ENCODE measurements at places on chromosomes 3 and 15.

GRCh38 chr3:62372621-62373041, 719 bp downstream of the FEZF2 start:
- DNase-seq = no peak

GRCh38 chr3:46981932-46982471, 2.5 kb downstream of the NBEAL2 start:
- no peak for DNase-seq

GRCh38 chr3:81758275-81758674, 3.2 kb downstream of the GBE1 start:
- DNase-seq = no peak

GRCh38 chr15:36643551-36643950, 64.1 kb downstream of the CDIN1 start:
- DNase-seq = no peak

DNA sequence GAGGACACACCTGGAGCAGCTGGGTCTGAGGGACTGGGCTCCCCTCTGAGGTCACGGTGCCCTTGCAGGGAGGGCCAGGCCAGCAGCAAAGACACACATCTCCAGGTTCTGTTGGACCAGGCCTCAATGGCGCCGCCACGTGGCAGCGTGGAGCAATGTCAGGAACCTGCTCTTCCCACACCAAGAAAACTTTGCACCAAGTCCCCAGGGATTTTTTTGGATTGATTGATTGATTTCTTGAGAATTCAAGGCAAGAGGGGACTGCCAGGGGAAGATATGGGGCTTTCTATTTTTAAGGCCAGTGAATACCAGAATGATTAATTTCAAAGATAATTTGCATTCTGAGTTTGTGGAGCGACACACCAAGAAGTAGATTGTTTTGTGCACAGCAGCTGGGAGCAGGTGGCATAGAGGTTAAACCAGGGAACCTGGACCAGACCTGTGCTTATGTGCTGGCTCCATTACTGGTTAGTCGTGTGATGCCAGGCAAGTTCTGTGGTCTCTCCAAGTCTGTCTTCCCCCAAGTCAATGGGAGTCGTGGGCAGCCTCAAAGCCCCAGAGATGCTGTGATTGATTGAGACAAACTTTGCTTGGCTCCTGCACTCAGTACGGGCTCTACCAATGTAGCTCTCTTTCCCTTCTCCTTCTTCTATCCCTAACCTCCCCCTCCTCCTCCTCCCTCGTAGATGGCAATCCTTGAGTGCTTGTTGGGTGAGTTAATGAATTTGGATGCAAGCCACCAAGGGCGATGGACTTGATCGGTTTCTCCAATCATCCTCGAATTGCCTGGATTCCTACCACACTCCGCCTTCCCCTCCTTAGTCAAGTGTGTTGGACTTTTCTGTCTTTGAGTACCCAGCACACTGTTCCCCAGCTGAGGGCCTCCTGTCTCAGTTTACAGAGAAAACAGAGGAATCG, 96.2 kb upstream of the TRPM1 start:
- peak; percentile 48 for DNase-seq

DNA sequence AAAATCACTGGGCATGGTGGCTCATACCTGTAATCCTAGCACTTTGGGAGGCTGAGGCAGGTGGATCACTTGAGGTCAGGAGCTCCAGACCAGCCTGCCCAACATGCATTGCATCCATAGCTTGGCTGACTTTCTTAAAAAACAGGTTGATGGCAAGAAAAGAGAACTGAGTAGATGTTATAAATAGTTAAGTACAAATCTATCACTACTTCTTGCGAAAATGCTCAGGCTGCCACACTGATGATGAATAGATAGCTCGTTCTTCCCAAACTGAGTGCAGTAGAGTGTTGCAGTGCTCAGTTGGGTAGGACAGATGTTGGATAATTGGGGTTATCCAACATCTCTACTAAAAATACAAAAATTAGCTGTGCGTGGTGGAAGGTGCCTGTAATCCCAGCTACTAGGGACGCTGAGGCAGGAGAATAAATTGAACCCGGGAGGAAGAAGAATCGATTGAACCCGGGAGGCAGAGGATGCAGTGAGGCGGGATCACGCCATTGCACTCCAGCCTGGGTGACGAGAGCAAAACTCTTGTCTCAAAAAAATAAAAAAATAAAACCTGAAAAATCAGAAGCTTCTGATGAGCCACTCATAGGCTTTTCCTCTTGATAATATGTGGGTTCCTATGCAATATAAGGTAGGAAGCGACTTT, 1.2 kb downstream of the BTLA start:
- DNase-seq = no peak

GRCh38 chr3:23668430-23668904, 137.3 kb upstream of the UBE2E1 start:
- DNase-seq = no peak

DNA sequence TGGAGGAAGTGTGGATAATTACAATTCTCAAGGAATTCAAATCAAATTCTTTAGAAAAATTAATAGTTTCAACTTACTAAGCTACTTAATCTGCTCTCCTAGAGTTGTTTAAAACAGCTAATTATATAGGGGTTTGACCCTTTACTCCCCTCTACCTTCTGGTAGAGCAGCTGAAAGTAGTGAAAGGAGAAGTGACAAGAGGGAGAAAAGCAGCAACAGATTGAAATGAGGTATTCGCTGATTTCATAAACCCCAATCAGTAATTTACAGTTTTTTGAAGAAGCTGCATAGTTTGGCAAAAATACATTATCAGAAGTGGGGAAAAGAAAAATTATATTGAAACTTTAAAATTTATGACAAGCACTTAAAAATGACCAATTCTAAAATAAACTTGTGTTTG, 52.8 kb downstream of the ZMAT3 start:
- DNase-seq = no peak

DNA sequence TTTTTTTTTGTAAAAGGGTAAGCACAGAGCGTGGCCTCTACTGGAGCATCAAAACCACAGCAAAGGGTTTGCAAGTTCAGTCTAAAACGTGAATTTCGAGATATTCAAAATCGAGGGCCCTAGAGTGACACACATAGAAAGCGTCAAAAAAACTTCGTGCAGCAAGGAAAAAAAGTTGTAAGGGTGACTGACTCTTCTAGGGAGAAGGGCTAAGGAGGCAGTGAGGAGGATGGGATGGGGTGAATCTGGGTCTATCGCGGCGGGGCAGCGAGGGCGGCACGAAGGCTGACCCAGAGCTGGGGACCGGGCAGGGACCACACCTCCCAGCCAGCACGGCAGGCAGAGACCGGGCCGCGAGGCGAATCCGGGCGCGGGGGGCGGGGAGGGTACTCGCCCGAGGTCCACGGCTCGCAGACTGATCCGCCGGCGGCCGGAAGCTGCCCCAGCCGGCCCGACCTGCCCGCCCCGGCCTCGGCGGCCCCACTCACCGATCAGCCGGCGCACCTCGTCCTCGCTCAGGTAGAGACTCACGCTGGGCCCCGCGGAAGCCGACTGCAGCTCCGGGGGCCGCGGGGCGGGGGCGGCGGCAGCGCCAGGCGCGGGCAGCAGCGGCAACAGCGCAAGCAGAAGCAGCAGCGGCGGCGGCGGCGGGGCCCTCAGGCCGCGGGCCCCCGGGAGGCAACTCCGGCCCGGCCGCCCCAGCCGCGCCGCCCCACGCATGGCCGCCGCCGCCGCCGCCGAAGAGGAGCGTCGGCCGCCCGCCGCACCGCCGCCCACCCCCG, 533 bp downstream of the RYK start:
- DNase-seq = peak; percentile 28

DNA sequence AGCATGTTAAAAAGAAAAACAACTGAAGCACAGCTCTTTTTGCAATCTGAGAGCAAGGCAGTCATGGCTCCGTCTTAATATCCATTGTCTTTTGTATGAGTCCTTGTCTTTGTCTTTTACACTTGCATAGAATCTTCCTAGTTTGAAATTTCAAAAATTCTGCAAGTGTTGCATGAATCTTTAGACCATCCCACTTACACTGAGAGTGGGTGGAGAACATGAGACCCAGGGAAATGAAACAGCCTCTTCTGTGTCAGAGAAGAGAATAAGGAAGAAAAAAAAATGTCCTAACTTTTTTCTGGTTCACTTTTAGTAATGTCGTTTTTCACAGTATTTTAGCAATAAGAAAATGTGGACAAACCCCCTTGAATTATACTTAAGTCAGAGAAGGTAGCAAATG, 12.1 kb upstream of the DCLK3 start:
- no peak for DNase-seq

GRCh38 chr3:27712136-27713077, 9.7 kb downstream of the EOMES start:
- peak; percentile 87 for DNase-seq

DNA sequence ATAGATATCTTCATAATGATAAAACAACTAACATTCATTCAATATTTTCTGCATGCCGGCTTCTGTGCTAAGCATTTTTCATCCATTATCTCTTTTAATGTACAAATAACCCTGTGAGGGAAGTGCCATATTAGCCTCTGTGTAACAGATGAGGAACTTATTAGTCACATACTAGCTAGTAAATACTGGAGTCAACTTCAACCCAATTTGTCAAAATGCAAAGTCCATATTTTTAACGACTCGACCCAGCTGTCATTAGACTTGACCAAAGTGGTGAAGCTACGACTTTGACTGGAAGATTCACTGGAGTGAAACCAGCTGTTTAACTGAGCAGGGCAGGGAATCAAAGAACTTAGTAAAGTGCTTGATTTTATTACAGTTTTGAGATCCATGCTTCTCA, 41.6 kb downstream of the PARP15 start:
- no peak for DNase-seq

DNA sequence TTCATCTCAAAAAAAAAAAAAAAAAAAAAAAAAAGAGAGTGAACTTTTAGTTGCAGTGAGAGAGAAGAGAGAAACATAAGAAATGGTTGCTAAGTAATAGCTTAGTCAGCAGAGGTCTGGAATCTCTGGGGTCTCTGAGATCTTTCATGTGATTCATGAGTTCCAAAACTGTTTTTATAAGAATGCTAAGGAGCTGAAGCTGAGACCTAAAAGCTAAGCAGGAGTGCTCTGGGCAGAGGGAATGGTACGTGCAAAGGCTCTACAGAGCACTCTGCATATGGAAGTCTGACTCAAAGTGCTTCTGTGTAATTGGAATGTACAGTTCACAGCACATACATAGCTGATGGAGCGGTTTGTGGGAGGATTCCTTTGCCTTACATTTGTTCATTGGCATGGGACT, 66.3 kb upstream of the LRIG1 start:
- DNase-seq = no peak

DNA sequence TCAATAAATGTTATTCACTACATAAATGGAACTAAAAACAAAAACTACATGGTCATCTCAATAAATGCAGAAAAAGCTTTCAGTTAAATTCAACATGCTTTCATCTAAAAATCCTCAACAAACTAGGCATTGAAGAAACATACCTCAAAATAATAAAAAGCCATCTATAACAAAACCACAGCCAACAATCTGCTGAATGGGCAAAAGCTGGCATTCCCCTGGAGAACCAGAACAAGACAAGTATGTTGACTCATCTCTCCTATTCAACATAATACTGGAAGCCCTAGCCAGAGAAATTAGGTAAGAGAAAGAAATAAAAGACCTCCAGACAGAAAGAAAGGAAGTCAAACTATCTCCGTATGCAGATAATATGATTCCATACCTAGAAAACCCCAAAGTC, 759.9 kb downstream of the EPHA3 start:
- no peak for DNase-seq

- no peak for DNase-seq
Observed at GRCh38 chr15:35293353-35294130, 208.4 kb upstream of the NANOGP8 start.

DNA sequence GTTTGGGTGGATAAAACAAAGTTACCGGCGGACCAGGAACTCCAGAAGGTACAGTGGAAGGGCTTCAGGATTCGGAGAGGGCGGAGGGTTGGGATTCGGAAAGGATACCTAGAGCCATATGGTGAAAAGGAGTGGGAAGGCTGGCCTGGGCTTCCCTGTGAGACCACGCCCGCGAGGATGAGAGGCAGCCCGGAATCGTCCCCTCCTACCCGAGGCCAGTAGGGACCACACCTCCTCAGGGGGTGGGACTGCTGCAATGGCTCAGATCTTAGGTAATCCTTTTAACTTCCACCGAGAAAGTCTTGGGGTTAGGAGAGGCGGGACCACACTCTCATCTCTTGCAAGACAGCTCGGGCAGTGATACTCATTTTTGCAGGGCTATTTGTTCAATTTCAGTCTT, 511.3 kb downstream of the OCA2 start:
- DNase-seq = no peak

DNA sequence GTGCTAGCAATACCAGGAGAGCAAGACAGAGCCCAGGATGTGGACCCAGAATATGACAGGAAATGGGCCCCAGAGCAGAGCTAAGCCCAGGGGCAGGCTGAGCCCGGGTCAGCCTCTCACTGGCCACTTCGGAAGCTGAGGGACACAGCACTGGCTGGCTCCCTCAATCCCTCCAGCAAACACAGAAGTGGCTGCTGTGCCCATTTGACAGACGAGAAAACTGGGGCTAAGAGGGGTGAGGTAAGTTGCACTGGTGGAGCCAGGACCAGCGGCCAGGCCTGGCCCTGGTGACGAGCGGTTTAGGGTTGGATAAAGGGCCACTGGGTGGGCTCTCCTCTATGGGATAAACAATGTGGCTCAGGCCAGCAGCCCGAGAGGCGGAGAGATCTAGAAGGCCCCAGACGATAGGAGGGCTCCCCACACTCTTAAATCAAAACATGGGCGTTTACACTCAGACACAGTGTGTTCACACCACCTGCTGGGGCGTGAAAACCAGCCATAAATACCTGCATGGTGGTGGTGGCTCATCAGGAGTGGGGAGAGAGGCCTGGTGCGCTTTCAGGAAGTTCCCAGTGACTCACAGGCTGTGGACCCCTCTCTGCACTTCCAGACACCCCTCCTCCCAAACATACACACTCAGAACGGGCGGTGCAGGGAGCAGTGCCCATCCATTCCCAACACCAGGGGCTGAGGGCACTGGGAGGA, 12.0 kb upstream of the LINGO1 start:
- DNase-seq = no peak

- no peak for DNase-seq
Observed at GRCh38 chr3:65968996-65969395, 69.7 kb downstream of the MAGI1 start.

- DNase-seq = no peak
Observed at GRCh38 chr3:42273361-42273760, 7.4 kb upstream of the CCK start.

DNA sequence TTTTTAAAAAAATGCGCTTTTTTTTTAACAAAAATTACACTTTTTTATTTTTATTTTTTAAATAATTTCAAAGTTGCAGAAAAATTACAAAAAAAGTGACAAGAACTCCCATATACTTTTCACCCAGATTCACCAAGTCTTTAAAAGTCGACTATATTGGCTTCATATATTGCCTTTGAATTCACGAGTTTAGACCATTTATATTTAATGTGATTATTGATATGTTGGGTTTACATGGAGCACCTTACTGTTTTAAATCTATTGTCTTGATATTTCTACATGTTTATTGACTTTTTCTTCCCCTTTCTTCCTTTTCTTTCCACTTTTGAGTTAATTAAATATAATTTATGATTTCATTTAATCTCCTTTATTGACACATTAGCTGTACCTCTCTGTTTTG, 127.2 kb downstream of the OPA1 start:
- no peak for DNase-seq

All from CD4-positive, alpha-beta T cell treated with Interleukin-4 for 1 hour (primary cell).